ENCODE measurements at places on chromosomes 5 and 9. TPM values are rescaled to one million over a fixed set of nuclear protein-coding genes. Genes with fewer than 3 reads are reported as not detected.

GRCh38 chr9:18947892-18948339 is 85.1 kb downstream of the SAXO1 start:
- no peaks in the 10 kb centered on the region for H3K36me3 ChIP-seq
- H3K27ac ChIP-seq = no peak overlapping the region
- no peak overlapping the region for H3K4me3 ChIP-seq
- no peak for DNase-seq
- peaks cover 6% of the 10 kb centered on the region for H3K27me3 ChIP-seq

GRCh38 chr5:37808945-37809344 is 30.9 kb downstream of the GDNF start:
- no peak overlapping the region for H3K27ac ChIP-seq
- H3K36me3 ChIP-seq = no peaks in the 10 kb centered on the region
- H3K4me1 ChIP-seq = no peaks in the 10 kb centered on the region
- no peak for DNase-seq
- no peak overlapping the region for H3K4me3 ChIP-seq

DNA sequence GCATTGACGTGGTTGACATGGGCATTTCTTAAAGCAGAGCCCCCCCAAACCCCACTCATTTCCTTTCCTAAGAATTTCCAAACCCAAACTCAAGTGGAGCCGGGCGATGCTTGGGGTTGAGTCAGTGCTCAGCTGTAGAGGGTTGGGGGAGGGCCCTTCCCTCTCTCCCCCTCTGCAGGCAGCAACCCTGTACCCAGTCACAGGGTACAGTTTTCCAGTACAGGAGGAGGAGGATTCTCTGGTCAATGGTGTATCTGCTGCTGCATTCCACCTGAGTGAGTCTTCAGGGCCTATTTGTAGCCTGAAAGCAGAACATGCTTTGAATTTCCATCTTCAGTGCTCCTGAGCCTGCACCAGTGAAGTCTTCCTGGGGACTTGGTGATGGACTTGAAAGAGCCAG is 55.8 kb downstream of the ENTREP1 start:
- H3K4me1 ChIP-seq = no peaks in the 10 kb centered on the region
- H3K27ac ChIP-seq = no peak overlapping the region
- H3K27me3 ChIP-seq = peaks cover 5% of the 10 kb centered on the region
- no peak overlapping the region for H3K4me3 ChIP-seq
- H3K36me3 ChIP-seq = no peaks in the 10 kb centered on the region
- DNase-seq = no peak

DNA sequence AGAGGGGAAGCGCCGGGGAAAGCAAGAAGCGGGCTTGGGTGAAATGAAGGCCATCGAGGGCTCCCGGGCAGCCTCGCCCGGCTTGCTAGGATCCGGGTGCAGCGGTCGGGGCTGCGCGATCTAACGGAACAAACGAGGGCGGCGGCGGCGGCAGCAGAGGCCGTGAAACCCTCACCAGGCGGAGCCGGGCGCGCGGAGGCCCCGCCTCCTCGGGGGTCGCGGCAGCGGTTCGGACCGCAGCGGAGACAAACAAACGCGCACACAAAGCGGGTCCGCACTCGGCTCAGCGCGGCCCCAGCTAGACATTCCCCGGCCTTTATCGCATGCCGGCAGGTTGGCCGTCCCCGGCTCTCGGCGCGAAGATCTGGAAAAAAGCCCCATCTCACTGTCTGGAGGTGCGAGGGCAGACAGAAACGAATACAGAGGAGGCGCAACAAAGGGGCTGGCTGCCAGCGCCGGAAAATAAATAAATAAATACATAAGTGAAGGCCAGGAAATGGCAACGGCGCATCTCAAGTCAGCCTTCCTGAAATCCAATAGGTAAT is 10.5 kb upstream of the TRIM36 start:
- peaks cover 3% of the 10 kb centered on the region for H3K36me3 ChIP-seq
- peaks cover 6% of the 10 kb centered on the region for H3K4me1 ChIP-seq
- peak overlapping the region; percentile 69 for H3K4me3 ChIP-seq
- H3K27me3 ChIP-seq = peaks cover 66% of the 10 kb centered on the region

DNA sequence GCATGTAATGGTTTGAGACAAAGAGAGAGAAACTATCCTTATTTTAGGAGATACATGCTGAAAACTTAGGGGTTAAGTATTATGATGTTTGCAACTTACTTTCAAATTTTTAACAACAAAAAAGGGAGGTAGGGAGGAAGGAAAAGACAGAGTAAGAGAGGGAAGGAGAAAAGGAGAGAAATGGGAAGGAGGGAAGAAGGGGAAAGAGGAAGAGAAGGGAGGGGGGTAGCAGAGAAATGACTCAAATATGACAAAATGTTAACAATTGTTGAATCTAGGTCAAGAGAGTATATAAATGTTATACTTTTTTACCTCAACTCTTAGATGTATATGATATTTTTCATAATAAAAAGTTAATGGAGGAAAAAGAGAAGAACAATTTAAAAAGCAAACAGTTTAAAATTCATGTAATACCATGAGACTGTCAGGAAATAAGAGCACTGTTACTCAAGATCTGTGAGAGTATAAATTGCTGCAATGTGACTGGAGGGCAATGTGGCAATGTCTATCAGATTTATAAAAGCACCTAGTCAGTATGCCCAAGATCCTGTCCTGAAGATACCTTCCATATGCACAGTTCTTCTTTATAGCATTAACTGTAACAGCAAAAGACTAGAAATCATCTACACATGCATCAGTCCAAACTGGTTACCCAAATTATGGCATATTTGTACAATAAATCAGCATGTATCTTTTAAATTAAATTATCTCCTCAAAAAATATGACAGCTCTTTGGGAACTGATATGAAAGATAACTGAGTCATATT is 16.3 kb downstream of the FBXW11 start:
- no peaks in the 10 kb centered on the region for H3K27me3 ChIP-seq
- H3K36me3 ChIP-seq = peaks cover 29% of the 10 kb centered on the region
- H3K4me1 ChIP-seq = peaks cover 49% of the 10 kb centered on the region
- DNase-seq = no peak
- no peak overlapping the region for H3K27ac ChIP-seq

DNA sequence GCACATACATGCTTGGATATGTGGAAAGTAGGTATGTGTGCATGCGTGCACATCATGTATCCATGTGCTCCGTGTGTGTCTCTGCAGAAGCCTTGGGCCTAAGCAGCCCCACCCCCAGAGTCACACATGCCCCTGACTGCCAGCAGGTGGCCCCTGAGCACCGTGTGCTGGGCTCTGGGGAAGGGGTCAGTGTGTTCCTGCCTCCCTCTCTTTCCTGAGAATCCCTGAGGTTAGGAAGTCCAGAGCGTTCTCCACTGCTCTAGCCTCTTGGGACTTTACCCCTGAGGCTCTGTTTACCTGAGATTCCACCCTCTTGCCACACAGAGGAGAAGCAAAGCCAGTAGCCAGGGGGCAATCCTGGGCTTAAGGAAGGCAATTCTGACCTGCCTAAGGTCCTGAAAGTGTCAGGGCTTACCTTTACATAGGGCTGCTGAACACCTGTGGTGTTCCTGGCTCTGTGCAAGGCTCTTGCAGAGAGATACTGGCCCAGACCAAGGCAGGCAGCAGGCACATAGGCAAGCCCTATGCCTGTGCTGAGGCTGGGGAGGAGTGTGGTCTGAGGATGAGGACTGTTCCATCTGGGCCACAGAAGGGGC is 207.3 kb downstream of the TMEM38B start:
- no peak overlapping the region for H3K4me3 ChIP-seq
- H3K27ac ChIP-seq = no peak overlapping the region
- H3K36me3 ChIP-seq = no peaks in the 10 kb centered on the region
- peaks cover 3% of the 10 kb centered on the region for H3K27me3 ChIP-seq
- DNase-seq = no peak
- no peaks in the 10 kb centered on the region for H3K4me1 ChIP-seq

- H3K27me3 ChIP-seq = no peaks in the 10 kb centered on the region
- no peaks in the 10 kb centered on the region for H3K36me3 ChIP-seq
- DNase-seq = no peak
- H3K4me1 ChIP-seq = no peaks in the 10 kb centered on the region
Measured at GRCh38 chr5:64954518-64954917, 185.8 kb downstream of the CWC27 start.

- no peak overlapping the region for H3K27ac ChIP-seq
- H3K27me3 ChIP-seq = no peaks in the 10 kb centered on the region
- peaks cover 38% of the 10 kb centered on the region for H3K36me3 ChIP-seq
- no peak for DNase-seq
- no peak overlapping the region for H3K4me3 ChIP-seq
Measured at GRCh38 chr5:10676224-10676623, 84.8 kb downstream of the DAP start.

GRCh38 chr5:3584724-3585531 is 10.7 kb upstream of the IRX1 start:
- H3K36me3 ChIP-seq = peaks cover 2% of the 10 kb centered on the region
- DNase-seq = no peak
- H3K27me3 ChIP-seq = peaks cover 15% of the 10 kb centered on the region
- no peak overlapping the region for H3K4me3 ChIP-seq
- H3K4me1 ChIP-seq = no peaks in the 10 kb centered on the region

DNA sequence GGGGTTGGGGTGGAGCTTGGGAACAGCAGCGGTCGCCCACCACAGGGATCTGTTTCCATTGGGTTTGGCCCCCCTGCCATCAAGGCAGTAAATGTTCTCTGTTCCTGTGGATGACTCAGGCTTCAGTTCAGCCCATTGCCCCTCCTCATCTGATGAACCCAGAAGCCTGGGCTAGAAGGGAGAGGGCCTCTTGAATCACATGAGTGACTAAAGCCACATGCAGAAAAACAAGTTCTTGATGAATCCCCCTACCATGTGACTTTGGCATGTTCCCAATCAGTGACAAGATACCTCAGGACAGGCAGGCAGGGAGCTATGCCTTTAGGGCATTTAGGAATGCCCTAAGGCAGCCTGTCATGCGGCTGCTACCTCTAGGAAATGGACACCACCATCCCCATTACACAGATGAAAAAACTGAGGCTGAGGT is 2.5 kb downstream of the SH3PXD2B start:
- no peaks in the 10 kb centered on the region for H3K36me3 ChIP-seq
- no peak overlapping the region for H3K27ac ChIP-seq
- no peak overlapping the region for H3K4me3 ChIP-seq
- H3K4me1 ChIP-seq = peaks cover 15% of the 10 kb centered on the region

DNA sequence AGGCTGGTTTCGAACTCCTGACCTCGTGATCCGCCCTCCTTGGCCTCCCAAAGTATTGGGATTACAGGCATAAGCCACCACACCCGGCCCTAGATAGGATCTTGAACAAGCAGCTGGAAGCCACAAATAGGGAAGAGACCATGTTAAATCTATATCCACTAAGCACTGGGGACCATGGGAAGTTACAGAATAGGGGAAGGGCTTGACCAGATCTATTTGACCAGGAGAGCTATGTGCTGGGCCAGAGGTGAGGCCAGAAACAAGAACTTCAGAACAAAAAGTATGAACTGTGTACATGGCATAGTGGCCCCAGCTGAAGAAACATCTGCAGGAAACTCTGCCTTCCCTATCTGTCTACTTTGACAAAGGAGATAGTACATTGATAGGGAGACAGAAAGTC is 10.8 kb downstream of the KLF4 start:
- H3K27me3 ChIP-seq = peaks cover 18% of the 10 kb centered on the region
- H3K4me1 ChIP-seq = no peaks in the 10 kb centered on the region
- DNase-seq = no peak
- H3K27ac ChIP-seq = no peak overlapping the region
- H3K4me3 ChIP-seq = no peak overlapping the region
- H3K36me3 ChIP-seq = no peaks in the 10 kb centered on the region

DNA sequence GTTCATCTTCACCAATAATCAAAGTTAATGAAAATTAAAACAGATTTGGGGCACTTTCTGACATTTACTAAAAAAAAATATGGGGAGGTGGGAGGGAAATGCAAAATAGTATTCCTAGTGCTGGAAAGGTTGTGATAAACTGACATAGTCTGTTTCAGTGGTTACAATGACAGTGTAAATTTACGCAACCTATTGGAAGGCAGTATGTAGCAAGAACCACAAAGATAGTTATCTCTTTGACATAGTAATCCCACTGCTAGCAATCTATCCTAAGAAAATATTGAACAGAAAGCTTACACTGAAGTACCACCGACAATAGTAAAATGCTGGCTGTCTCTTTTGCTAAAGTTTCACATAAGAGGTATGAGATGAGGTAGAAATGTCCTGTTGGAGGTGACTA is 15.1 kb upstream of the EPB41L4B start:
- no peak overlapping the region for H3K27ac ChIP-seq
- H3K27me3 ChIP-seq = peaks cover 2% of the 10 kb centered on the region
- no peaks in the 10 kb centered on the region for H3K36me3 ChIP-seq

- H3K27ac ChIP-seq = no peak overlapping the region
- no peak for DNase-seq
- no peaks in the 10 kb centered on the region for H3K27me3 ChIP-seq
- no peaks in the 10 kb centered on the region for H3K4me1 ChIP-seq
- H3K4me3 ChIP-seq = no peak overlapping the region
Measured at GRCh38 chr9:113261917-113262671, 13.3 kb downstream of the CDC26 start.

GRCh38 chr5:110458313-110458712 is 268.2 kb downstream of the TMEM232 start:
- no peak for DNase-seq
- no peaks in the 10 kb centered on the region for H3K4me1 ChIP-seq
- H3K27me3 ChIP-seq = no peaks in the 10 kb centered on the region

DNA sequence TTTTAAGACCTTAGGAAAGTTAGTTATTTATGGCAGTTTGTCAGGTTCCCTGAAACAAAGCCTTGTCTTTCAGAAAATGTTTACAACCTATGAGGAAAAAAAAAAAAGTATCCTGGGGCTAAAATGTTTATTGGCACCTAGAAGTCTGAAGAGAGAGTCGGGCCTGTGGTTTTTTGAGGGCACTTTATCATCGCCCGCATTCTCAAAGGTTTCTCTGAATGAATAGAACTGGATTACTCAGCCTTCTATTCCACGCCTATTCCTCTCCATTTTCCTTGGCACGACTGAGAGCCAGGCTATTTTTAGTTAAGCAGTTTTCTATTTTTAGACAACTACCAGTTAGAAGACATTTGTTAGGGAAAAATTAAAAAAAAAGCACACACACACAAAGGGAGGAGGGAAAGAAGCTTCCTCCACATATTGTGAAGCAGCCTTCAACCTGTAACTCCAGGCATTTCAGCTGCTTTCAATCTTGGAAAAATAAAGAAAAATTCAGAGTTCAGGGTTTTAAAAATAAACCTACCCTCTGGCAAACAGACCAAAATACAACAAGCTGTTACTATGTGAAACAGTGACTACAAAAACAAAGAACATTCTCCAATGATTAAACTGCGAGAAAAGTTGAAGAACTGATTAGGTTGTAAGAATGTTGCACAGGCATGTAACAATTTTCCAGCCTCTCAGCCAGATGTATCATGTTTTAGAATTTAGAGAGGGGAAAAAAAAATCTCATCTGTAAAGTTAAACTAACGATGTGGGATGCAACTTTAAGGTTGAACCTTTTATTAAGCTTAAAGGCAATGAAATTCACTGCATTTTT is 97.0 kb downstream of the MEF2C start:
- H3K27me3 ChIP-seq = peaks cover 10% of the 10 kb centered on the region
- no peak overlapping the region for H3K4me3 ChIP-seq
- H3K27ac ChIP-seq = no peak overlapping the region
- peaks cover 15% of the 10 kb centered on the region for H3K4me1 ChIP-seq
- H3K36me3 ChIP-seq = no peaks in the 10 kb centered on the region

The PCDHGB6 gene
- 0.07 TPM for total RNA-seq

The SH3RF2 gene
- total RNA-seq = 0.12 TPM

The PCDHA1 gene
- not detected for total RNA-seq

The KIF12 gene
- total RNA-seq = not detected

The GBGT1 gene
- total RNA-seq = 3.2 TPM

The LECT2 gene
- not detected for total RNA-seq

The C5orf24 gene
- total RNA-seq = 21.9 TPM

The SLC25A2 gene
- total RNA-seq = 0.19 TPM

The SLC6A18 gene
- total RNA-seq = not detected

The FUT7 gene
- total RNA-seq = 0.85 TPM
